ENCODE measurements at places on chromosomes 1 and 21.

- no peak for DNase-seq
Measured at GRCh38 chr1:83619170-83619896, 379.6 kb downstream of the TTLL7 start.

- DNase-seq = no peak
Measured at GRCh38 chr1:203663821-203664220, 37.2 kb downstream of the ATP2B4 start.

DNA sequence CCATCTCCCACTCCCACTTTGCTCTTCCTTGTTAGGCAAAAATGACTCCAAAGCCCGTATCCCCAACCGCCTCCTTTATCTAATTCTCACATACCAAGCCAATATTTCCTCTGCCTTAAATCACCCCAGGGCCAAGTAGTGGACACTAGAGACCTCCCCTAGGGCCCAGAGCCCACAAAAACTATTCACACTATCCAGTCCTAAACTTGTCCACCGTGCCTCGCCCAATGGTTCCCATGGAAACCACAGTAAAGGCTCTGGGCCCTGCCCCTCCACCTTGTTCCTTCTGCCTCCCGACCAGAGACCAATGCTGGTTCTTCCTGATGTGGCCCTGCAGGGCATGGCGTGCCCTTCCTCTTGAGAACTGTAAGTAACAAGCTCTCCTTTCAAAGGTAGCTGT is 11.8 kb downstream of the CFAP107 start:
- no peak for DNase-seq

GRCh38 chr1:114218361-114219171 is 64.9 kb upstream of the SYT6 start:
- DNase-seq = no peak

- DNase-seq = no peak
Measured at GRCh38 chr1:3469849-3470649, 15.6 kb downstream of the ARHGEF16 start.

DNA sequence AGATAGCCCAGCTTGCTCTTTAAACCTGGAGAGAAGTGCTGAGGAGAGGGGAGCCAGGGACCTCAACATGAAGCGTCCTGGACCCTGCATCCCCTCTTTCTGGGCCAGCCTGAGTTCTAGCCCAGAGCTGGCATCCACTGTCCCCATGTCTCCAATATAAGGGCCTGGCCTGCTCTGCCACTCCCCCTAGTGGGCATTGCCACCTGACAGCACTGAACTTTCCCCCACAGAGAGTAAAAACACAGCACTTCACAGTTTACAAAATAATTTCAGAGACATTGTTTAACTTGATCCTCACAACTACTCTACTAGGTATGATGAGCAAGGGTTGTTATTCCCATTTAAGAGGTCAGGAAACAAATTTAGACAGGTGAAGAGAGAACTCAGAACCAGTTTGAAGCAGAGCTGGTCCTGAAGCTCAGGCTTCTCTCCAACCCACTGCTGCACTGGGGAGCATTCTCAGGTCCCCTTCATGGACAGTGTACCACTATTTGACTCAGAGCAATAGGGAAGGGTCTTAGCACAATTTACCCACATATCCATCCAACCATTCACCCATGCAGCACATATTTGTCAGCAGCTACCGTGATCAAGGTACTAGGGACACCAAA is 151.2 kb downstream of the DMRTA2 start:
- DNase-seq = no peak

GRCh38 chr1:30010506-30011106 is 712.8 kb downstream of the MATN1 start:
- DNase-seq = no peak

- no peak for DNase-seq
Measured at GRCh38 chr1:36880155-36881067, 153.9 kb downstream of the GRIK3 start.

DNA sequence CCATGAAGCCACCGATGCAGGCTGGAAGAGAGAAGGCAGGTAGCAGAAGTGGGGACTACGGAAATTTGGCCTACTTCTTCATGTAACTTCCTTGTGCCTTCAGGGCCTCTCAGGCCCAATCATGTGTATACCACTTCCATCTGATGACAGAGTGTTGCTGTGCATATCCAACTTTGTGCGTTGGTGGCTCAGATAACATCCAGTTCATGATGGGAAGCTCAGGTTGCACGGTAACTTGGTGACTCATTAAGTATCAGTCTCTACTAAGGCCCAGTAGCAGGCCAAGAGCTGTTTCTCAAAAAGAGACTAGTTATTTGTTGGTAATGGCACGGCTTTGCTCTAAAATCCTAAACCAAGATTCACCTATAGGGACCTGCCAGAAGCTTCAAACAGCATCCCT is 117.6 kb downstream of the LTN1 start:
- no peak for DNase-seq

GRCh38 chr1:230786385-230786753 is 39.2 kb downstream of the CAPN9 start:
- no peak for DNase-seq

DNA sequence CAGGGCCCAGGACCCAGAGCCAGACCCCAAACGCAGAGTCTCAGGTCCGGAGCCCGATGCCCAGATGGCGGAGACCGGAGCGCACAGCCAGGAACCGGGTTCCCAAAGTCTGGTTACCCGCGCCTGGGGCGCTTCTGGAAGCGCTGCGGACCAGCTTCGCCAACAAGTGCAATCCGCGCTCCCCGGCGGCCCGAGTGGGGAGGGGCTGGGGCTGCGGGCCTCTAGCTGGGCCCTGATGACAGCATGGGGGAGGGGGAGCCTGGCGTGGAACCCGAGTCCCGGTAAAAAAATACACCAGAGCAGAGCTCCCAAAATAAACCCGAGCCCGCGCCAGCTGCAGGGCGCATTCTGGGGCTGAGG is 494 bp downstream of the NT5C1A start:
- DNase-seq = no peak

- no peak for DNase-seq
Measured at GRCh38 chr1:212951126-212951946, 995 bp downstream of the VASH2 start.

GRCh38 chr1:54248966-54249365 is 49.0 kb downstream of the MRPL37 start:
- no peak for DNase-seq

- no peak for DNase-seq
Measured at GRCh38 chr1:96674915-96675314, 46.7 kb upstream of the PTBP2 start.

DNA sequence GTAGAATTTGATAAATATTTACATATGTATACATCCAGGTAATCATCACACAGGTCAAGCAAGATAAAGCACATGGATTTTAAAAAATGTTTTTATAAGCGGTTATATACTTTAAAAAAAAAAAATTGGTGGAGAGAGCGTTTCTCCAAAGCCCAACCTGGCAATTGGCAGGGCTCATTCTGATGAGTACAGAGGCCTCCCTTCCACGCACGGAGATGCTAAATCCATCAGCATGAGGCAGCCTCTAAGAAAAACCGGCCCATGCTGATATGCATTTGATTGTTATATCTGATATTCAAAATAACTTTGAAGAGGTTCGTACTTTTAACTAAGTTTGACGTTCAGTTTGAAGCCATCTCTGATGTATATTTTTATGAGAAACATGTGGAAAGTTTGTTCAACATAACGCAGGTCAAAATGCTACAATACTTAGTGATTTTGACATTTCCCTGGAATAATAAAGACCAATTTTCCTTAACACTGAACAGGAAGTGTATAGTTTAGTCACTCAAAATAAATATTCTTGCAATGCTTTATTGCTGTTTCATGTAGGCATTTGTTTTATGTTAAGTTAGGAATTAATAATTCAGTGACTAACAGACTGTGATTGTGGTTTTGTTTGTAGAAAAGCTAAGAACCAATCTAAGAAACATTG is 151.7 kb downstream of the NR5A2 start:
- no peak for DNase-seq

DNA sequence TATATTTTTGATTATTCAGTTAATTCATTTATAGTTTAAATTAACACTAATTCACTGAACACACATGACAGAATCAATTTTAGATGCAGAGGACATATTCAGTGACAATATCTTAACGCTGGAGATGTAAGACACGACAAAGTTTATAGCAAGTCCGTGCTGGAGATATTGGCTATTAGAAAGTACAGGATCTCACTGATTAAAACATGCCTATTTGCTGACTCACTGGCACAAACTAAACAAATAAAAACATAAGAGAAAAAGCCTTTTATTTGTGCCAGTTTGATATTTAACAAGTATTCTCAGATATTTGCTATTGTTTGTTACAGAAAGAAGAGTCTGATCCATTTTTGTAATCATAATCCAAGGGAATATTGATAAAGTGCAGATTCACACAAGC is 1122.9 kb upstream of the B3GALT2 start:
- no peak for DNase-seq

DNA sequence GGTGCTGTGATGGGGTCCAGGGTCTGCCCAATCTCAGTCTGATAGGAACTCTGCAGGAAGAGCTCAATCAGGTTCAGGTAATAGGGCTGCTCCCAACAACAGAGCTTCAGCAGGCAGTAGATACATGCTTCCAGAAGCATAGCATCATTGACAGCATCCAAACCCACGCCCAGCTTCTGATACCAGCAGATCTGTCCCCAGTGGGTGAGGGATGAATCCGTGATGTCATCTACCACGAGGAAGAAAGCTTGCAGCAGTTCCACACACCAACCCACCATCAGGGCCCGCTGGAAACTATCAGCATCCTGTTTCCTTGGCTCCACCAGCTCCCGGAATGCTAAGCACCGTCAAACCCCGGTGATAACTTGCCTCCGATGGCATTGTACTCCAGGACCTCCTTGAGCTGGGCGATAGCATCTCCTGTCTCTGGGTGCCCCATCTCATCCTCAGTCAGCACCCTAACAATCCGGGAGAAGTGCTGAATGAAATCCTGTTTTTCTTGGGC is 14.7 kb downstream of the NEK2 start:
- no peak for DNase-seq

DNA sequence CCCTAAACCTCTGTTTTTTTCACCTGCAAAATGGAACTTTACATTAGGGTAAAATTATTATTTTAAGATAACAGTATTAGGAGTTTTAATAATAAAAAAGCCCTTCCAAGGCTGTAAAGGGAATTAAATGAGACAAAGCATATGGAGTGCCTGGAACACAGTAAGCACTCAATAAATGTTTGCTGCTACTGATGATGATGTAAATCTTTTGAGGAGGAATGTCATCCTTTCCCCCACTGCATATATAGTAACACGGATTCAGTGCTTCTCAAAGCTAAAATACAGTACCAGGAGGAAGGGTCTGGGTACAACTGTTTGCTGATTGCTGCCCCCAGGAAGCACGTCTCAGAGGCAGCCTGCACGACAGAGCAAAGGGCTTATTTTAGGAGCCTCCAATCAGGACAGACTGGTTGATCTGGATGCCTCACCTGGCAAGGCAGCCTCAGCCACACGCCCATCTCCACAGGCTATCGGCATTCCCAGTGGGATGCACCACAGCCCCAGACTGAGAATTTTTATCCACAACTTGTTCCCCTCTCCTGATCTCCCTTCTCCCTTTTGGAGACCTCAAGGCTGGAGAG is 64.4 kb downstream of the GADD45A start:
- no peak for DNase-seq

DNA sequence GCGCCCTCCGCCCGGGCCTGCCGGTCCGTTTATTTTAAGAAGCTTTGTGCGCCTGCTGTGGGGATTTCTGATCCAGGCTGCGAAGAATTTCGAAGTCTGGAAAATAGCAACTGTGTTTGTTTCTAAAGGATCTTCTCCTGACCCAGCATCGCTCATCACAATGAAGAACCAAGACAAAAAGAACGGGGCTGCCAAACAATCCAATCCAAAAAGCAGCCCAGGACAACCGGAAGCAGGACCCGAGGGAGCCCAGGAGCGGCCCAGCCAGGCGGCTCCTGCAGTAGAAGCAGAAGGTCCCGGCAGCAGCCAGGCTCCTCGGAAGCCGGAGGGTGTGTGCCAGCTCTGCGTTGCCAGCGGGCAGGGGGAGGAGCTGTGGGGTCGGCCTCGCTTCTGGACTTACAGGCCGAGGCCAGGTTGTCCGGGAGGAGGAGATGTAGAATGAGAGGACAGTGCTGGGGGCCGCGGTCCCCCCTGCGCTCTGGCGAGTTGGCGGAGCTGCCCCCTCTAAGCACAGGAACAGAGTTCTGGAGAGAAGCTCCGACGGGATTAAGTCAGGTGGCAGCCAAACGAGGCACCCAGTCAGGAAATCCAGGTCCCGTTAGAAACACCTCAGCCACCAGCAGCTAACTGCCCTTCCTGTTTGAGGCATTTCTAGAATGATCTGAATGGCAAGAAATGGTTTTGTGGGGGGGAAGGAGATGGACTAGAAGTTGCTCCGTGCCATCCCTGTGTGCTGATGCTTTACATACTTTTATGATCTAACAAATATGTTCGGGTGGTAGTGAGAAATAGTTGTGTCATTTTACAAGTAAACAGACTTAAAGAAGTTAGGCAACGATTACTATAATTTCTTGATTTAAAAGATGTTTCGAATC is 948 bp downstream of the TXLNA start:
- DNase-seq = no peak

DNA sequence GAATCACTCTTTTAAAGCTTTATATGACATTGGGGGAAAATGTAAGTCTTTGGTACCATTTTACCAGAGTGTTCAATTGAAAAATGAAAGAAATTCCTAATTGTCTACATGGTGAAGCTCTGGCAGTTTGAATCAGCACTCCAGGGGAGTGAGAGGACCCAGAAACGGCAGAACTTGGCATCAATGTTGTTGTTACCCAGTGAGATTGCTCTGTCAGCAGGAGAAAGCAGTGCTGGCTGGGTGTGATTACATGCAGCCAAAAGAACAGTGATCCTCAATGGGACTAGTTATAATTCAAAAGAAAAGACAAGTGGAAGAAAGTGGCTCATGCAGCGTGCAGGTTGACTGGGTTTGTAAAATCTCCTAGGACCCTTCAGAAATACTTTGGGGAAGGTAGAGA is 206.4 kb downstream of the PTPRC start:
- DNase-seq = no peak

DNA sequence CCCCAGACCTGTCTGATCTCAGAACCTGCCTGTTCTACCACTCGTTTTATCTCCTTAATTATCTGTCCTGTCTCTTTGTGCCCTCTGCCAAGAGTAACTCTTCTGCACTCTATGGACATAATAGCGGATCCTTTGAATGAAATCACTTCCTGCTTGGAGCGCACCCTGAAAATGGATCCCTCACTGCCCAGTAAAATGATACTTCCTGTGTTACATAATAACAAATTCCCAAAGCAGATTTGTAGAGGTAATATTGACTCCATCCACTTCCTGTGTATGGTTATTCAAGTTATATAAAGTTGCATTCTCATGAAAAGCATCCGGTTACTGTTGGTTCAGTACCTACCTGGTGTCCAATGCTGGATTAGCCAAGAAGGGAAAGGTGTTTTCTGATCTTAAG is 246.0 kb downstream of the TRABD2B start:
- DNase-seq = no peak
